ENCODE measurements at places on chromosomes 4 and X.

GRCh38 chr4:182188622-182189021 is 54.6 kb upstream of the TENM3 start:
- no peak for DNase-seq

- no peak for DNase-seq
These were observed 41.1 kb upstream of the HS3ST1 start for GRCh38 chr4:11469650-11470437.

DNA sequence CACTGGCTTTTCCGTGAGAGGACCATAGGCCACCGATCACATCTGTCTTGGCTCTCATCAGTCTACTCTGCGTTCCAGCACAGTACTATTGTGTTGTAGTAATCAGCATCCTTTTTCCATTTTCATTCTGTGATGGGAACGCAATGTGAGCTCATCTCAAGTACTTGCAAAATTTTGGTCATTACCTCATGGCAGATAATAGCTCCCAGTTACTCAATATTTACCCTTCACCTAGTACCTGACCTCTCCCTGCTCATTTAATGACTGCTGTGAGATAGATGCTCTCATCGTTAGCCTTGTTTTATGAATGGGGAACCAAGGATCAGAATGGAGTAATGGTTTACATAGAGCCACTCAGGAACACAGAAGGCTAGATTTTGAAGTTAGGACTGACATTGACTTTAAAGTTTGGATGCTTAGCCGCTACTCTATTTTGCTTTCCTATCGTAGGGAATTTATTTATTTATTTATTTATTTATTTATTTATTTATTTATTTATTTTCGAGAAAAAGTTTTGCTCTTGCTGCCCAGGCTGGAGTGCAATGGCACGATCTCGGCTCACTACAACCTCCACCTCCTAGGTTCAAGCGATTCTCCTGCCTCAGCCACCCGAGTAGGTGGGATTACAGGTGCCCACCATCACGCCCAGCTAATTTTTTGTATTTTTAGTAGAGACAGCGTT is 6.5 kb upstream of the GPR101 start:
- DNase-seq = no peak

- DNase-seq = no peak
These were observed 28.3 kb downstream of the MAEA start for GRCh38 chr4:1318046-1318375.

DNA sequence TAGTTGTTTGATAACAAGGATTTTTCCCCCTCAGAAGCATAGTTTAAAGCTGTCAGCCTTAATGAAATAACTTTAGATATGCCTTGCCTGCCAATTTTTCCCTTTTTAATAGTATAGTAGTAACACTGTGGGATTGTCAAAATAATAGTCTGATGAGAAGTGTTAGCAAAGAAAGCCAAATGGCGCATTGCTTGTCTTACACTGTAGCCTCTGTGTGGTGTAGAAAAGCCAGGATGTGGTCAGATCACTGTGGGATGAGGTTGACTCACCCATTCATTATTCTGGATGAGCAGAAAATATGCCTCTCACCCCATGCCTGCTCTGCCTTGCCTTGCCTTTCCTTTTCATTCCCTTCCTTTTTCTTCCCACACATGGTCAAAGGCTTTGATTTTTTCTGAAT is 257.8 kb upstream of the NRK start:
- DNase-seq = no peak

DNA sequence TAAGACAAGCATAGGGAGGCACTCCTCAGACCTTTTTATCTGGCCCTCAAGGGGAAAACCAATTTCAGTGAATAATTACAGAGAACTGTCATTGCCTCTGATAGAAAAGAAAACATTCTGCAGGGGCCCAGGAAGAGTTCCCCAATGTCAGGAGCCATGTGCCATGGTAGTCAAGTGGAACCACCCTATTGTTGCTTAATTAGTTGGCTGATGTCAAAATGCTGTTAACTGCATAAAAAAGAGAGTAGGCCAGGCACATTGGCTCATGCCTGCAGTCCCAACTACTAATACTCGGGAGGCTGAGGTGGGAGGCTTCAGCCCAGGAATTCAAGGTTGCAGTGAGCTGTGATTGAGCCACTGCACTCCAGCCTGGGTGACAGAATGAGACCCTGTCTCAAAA is 28.6 kb upstream of the OGT start:
- no peak for DNase-seq

GRCh38 chr4:154399259-154399974 is 92.2 kb downstream of the DCHS2 start:
- DNase-seq = no peak

DNA sequence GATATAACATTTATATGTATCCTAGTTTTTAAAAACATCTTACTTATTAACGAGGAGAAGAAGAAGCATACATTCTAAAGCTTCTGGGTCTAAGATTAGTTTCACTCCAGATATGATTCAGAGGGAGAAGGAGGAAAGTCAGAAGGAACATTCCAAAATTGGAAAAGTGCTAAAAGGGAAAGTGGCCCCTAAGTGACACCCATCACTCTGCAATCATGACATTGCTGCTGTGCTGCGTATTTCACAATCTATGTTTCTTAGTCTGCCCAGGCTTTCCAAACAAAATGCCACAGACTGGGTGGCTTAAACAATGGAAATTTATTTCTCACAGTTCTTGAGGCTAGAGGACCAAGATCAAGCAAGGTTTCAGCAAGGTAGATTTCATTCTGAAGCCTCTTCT is 72.5 kb upstream of the ATOH1 start:
- no peak for DNase-seq

DNA sequence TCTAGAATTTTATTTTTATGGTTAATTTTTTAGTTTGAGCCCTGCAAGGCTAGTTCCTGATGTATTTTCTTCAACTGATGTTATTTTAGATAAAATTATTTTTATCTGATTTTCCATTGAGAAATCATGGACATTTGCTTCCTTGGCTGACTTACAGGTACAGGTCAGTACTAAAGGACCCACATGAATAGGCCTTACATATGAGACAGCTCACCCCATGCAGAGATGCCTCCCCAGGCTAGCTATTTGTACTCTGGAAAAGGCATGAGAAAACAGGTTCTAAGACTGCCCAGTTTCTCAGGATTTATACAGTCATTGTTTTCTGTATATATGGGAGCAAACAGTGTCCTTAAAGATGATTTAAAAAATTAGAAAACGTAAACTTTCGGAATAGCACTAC is 255.5 kb downstream of the BMPR1B start:
- DNase-seq = no peak

- no peak for DNase-seq
These were observed 167.1 kb upstream of the PACRGL start for GRCh38 chr4:20532871-20533870.

DNA sequence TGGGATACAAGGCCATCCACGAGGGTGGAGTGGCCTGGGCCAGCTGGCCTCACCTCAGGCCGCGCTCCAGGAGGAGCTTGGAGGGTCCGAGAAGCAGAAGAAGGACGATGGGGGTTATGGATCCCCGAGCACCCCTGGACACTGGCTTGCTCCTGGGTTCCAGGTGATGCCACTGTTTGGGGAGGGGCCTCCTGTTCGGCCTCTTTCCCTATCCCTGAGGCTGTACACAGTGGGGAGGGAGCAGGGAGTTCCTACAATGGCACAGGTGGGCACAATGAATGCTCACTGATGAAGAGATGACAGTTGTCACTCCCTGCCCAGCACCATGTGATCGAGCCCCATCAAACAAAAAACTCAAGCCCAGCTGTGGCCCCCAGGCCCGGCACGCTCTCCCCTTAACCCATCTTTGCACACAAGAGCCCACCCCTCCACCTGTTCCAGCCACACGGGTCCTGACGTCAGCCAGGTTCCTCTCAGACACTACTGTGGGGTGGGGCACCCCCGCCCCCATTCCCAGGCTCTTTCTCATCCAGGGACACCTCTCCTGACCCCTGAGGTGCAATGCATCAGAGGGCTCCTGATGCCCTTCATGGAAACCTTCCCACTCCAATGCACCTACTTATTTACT is 70.3 kb downstream of the WFS1 start:
- no peak for DNase-seq

DNA sequence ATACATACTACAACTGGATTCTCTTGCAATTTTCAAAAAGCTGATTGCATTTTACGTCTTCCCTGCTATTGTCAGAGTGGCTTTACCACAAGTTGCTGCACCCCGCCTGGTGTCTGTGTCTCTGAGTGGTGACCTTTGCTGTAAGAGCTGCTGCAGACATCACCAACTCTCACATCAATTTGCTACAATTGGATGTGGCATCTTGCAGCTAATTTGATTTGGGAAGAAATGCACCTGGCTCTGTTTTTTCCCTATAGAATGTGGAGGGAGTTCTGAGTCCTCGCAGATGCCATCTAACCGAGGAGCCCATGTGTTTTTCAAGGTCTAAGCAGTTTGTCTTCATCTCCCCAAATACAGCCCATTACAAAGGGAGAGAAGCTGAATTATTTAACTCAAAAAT is 73.8 kb upstream of the PHOX2B start:
- DNase-seq = no peak

DNA sequence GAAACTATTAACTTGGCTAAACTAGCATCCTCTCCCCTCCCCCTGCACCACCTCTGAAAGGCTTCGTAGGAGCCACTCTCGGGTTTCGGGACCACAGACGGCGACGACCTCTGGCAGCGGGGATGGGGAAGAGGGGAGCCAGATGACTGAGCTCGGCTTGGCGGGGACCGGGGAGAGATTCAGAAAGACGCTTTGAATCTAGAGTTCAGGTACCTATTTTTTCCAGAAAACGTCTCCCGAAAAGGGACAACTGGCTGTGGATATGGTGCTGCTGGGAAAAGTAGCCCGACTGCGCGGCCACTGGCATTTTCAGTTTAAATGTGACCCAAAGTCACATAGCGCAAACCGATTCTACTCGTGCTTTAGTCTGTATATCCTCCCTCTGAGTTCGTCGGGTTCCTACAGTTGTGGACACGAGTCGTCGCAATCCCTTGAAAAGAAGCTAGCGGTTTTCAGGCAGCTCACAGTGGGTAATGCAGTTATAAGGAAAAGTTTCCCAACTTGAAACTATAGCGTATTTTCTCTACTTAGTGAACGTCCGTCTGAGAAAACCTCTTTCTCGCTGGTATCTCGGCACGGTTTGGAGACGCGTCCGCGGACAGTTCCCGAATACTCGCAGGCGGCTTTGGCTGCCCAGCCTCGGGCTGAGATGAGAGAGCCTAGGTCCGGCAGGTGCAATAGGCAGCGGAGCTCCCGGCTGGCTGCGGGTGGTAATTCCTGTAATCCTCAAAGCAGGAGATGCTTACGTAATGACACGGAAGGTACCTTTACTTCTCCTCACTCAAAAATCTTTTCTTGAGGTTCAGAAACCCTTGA is 1.3 kb downstream of the PARM1 start:
- no peak for DNase-seq

- no peak for DNase-seq
These were observed 342.3 kb downstream of the GRXCR1 start for GRCh38 chr4:43234626-43235415.

DNA sequence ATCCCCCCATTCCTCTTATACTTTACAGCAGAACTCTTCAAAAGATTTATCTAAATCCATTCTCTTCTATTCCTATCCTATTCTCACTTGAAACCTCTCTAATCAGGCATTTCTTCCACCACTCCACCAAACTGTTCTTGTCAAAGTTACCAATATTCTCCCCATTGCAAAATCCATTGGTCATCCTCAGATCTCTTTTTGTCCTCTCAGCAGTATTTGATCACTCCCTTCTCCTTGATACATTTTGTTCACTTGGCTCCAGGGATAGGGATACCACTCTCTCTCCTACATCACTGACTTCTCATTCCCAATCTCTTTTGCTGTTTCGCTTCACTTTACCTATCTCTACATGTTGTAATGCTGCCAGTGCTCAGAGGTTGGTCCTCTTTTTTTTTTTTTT is 2.8 kb upstream of the MTMR8 start:
- no peak for DNase-seq

DNA sequence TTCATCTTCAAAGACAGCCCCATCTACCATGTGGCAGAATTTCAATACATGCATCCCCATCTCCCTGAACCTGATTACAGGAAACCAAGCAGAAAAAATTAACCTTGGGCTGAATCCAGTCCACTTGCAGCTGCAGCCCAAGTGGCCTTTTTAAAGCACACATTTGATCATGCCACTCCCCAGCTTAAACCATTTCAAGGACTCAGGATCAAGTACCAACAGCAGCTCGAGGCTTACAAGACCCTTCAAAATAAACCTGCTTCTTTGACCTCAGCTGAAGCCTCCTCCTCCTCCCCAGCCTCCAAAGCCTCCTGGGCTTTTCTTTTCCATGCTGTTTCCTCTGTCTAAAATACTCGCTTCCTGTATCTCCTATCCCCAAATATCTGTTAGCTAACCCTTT is 50.7 kb upstream of the KIT start:
- DNase-seq = no peak

DNA sequence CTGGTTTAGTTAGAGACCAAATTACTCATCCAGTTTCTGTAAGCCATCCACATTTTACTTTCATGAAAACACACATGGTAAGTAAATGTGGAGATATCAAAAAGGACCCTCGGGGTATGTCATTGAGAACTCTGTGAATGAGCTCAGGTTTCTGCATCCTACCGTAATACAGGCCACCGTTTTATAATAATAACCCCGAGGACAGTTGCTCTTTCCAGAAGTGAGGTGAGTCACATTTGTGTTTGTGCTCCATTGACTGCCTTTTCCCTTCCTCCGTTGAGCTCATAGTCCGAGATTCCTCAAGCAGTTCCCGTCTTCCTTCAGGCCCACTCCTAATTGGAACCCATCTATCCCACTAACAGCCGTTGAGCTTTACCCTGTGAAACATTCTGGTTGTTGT is 95.3 kb downstream of the GRID2 start:
- DNase-seq = no peak

DNA sequence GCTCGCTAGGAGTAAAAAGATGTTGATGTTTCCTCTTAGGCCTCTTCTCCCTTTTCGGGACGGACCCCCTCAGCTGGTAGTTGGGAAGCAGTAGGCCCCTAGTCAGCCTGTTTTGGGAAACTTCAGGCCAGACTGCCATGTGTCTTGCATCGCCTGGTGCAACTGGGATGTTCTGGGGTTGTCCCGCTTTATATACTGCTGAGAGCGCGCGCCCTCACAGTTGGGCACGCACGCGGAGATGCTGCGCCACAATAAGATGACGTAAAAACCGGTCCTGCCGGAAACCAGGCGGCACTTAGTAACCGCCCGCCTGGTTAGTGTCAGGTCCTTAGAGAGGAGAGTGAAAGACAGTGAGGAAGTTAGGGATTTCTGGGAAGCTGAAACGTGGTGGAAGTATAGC is 231.3 kb upstream of the CT83 start:
- no peak for DNase-seq

DNA sequence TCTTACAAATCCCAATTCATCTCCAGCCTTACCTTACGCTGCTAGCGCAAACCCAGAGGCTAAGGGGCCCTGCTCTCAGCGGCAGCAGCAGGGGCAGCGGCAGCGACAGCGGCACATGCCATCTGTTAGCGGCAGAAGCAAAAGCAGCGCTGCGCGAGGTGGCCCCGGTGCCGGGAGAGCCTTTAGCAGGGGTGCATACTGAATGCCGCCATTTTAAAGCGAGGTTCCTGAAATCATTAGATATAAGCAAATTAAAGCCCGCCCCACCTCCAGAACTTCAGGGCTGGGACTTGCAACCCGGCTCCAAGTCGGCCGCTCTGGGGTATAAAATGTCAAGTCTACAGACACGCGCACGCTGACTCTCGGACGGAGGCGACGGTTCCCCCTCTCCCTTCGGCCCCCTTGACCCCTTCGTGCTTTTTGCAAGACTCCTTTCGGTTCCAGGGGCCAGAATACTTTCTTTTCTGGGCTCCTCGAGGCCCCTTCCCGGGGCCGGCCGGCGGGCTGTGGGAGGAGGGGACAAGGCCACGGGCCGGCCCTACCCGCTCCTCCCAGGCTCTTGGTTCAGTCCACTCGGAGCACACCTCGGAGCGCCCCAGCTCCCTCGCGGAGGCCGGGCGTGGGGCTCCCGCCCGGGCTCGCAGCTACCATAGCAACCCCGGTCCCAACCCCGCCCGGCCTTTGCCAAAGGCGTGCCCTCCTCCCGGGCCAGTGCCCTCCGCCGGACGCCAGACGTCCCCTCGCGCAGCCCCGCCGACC is at the start of gene MBNL3:
Gene MBNL3 (minus strand): TSS at position 220 of the 759 bp plus-strand sequence. CDS start 49,427 bp downstream, outside the sequence.
- no peak for DNase-seq

Measured in thoracic aorta (tissue), 2 donors.